Hindlimb muscle (tissue), 1 donor: ENCODE measurements at places on chromosomes 6 and 20.

GRCh38 chr6:22621701-22622100, 52.3 kb downstream of the HDGFL1 start:
- DNase-seq: no peak

GRCh38 chr6:146859795-146860495, 261.2 kb downstream of the ADGB start:
- DNase-seq: no peak

GRCh38 chr6:22231616-22232015, 65.2 kb downstream of the PRL start:
- DNase-seq: no peak

DNA sequence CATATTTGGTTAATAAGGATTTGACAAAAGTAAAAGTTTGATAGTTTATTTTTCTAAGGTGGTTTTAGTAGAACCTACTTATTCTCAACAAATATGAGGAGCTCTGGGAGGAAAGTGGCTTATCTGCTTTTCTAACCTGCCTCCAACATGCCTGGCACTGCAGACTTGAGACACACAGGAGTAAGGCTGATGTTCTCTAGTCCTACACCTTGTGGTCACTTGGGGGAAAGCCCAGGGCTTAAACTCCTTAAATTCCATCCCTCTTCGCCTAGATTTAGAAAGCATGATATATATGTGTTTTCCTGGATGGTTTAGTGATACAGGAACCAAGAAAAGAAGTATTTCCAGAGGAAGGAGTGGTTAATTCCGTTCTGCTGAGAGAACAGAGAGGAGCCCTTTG, 39.9 kb upstream of the SAMD5 start:
- no peak for DNase-seq
